ENCODE measurements at places on chromosomes 12 and 14.

- DNase-seq, result no peak
These were observed 124.0 kb downstream of the ESR2 start for GRCh38 chr14:64170181-64170580.

- DNase-seq, result no peak
These were observed 187.5 kb downstream of the PCNX1 start for GRCh38 chr14:71094722-71095121.

DNA sequence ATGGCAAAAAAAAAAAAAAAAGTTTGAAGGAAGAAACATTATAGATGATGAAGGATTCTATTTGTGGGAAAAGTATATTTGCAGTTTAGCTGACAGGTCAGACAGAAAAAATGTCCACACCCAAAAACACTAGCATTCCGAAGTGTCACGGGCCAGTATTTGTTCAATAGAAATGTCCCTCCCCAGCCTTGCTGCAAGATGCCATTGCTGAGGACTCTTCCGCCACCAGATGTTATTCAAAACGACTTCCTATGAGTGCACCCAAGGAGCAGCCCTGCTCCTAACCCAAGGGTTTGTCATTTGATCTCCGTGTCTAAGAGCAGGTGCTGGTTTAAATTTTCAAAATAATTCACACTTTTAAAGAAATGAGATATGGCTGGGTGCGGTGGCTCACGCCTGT, 163.1 kb downstream of the GCH1 start:
- DNase-seq, result no peak

GRCh38 chr14:74949191-74949601, 6.2 kb downstream of the PGF start:
- DNase-seq, result no peak

DNA sequence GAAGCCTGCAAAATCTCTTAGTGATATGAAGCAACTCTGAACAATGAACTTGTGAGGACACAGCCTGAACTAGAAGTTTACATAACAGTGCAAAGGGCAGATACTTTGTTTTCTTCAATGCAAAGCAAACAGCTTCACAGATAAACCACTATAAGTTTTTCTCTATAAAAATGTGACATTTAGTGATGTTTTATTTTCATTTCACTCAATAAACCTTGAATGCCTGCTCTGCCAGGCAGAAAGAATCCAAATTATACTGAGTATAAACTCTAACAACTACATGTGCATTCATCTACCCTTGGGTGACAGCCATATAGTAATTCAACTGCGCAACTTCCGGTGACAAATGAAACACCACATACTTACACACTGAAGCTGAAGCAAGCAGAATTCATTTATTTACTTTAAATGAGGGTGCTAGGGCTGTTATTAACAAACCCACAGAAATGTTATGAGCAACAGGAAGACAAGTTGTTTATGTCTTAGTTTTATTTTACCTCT, 10.3 kb downstream of the DCP1B start:
- no peak for DNase-seq

DNA sequence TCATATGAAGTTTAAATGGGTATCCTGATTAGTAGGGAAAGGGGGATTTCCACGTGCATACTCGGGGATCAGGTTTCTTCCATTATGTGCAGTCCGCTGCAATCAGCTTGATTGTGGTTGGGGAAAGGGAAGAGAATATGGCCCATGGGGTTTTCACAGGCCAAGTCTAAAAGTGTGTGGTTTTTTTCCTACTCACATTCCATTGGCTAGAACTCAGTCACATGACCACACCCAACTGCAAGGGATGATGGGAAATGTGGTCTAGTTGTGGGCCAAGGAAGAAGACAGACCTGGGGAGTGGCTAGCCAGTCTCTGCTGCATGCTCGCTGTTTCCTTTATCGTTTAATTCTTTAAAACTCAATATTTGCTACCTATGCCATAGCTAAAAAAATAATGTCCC, 105.1 kb downstream of the PRIMA1 start:
- no peak for DNase-seq

- DNase-seq, result no peak
These were observed 334.9 kb upstream of the DIO2 start for GRCh38 chr14:80545935-80546854.

GRCh38 chr12:132077322-132078100, 66.6 kb downstream of the DDX51 start:
- no peak for DNase-seq

GRCh38 chr14:38209572-38210557, 2.2 kb downstream of the SSTR1 start:
- no peak for DNase-seq

- DNase-seq, result no peak
These were observed 101.2 kb downstream of the KIF21A start for GRCh38 chr12:39341761-39342160.

GRCh38 chr12:102024765-102025164, 37.0 kb downstream of the WASHC3 start:
- no peak for DNase-seq

GRCh38 chr12:28799348-28799747, 349.7 kb upstream of the FAR2 start:
- no peak for DNase-seq

DNA sequence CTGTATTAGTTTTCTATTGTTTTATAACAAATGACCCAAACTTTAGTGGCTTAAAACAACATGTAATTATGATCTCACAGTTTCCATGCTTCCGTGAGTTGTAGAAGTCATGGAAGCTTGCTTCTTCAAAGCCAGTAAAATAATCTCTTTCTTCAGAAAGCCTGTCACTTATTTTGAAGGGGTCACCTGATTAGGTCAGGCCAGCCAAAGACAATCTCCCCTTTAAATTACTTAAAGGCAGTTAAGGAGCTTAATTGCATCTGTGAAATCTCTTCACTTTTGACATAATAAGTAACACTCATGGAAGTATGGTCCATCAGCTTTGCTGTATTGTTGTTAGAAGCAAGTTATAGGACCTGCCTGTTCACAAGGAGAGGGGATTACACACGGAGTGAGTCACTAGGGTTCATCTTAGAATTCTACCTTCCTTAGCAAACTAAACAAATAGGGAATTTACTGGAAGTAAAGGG, 89.8 kb downstream of the FAR2 start:
- no peak for DNase-seq

DNA sequence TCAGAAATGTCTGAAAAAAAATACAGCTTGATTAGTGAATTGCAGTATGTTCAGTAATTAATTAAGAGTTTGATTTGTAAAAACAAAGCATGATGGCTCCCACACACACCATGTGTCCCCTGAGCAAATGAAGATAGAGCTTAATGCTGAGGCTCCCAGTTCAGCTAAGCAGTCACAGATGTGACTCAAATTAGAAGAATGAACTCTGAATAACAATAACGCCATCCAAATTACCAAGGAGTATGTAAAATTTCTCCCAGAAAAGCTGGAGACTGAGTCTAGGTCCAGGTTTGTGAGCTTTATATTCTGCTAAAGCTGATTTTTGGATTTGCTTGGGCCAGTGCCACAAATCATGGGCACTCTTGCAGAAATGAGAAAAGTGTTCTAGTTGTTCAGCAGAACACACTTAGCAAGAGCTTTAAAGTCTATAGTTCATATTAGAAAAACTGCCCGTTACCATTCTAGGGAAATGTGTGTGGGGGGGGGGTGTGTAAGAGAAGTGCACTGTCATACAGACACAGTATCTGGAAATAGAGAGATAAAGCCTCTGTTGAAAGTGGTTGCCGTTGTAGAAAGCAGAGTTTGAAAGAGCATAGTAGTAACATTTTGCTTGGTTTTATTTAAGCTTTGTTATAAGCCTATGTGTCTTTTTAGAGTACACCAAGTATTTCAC, 253.1 kb downstream of the BCAT1 start:
- DNase-seq, result no peak

DNA sequence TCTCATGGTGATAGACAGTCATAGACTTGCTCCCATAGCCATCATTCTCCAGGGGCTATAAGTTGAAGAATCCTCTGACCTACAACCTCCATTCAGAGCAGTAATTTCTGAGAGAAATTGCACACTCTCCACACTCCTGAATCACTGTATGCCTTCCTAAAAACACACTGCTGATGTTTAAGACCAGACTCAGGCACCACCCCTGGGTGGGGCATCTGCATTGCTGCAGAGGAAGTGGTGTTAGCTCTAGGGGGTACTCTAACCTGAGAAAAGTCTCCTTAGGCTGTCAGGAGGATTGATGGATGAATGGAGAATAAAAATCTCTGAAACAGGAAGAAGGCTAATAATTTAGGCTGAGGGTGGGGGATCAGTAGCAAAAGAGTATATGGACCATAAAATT, 436.1 kb downstream of the DAD1 start:
- DNase-seq, result no peak

- no peak for DNase-seq
These were observed 233.4 kb downstream of the IPO8 start for GRCh38 chr12:30462249-30462648.

DNA sequence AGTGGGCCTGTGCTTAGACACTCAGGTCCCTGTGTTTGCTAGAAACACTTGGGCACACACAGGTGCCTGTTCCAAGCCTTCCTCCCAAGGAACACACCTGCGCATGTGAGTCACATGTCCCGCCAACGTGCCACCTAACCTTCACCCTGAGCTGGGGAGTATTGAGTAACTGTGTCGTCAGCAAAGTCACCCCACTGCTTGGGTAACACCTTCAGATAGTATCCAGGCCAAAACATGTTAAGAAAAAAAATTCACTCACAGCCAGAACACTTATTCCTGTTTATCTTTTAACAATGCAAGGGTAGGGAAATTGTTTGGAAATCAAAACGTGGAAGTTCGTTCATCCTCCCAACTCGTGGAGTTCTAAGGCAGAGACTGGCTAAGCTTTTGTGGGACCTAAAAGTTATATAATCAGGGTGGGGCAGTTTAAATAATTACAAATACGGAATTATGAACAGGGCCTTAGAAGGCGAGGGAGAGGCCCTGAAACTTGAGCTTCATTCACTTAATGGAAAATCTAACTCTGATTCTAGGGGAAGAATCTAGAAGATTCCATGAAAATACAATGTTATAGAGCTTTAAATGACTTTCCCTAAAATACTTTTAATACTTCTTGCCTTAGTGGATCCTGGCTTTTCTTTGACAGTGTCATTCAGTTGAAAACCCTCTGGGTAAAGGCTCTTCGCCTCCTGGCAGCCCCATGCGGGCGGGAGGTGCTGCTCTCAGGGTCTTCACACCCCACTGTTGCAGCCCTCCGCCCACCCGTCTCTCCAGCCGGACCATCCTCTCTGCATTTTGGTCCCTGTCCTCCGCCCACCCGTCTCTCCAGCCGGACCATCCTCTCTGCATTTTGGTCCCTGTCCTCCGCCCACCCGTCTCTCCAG, 30.3 kb upstream of the ADIPOR2 start:
- no peak for DNase-seq

- DNase-seq, result no peak
These were observed 8.4 kb downstream of the CMTM5 start for GRCh38 chr14:23385244-23385641.

DNA sequence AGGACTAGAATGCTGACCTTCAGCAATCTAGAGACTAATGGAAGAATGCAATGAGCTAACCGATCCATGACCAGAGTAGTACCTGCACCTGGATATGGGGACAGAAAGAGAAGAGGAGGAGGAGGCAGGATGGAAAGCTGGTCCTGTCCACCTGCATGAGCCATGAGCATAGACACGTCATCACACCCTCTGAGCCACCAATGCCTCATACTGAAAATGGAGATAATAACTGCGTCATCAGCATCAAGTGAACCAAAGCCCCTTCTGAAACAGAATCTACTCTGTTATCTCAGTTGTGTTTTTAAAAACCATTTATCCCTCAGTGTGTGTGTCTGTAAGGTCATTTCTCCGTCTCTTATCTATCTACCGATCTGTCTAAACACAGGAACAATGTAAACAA, 327.0 kb downstream of the BCL11B start:
- DNase-seq, result no peak

DNA sequence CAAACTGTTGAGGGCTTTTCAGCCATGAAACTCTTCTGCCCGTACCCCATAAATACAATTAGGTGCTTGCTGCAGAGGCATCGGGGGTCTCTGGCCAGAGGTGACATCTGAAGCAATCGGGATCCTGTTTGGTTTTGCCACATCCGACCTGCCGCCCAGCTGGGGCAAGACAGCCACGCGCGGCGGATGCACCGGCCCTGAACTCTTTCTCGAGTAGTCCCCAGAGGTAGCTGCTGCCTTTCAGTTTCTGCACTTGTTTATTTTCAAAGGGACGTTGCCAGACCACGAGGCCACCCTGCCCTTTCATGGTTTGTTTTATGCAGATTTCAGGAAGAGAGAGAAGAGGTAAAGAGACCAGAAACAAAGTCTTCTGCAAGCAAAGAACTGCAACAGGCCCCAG, 10.6 kb upstream of the MLXIP start:
- DNase-seq, result no peak

DNA sequence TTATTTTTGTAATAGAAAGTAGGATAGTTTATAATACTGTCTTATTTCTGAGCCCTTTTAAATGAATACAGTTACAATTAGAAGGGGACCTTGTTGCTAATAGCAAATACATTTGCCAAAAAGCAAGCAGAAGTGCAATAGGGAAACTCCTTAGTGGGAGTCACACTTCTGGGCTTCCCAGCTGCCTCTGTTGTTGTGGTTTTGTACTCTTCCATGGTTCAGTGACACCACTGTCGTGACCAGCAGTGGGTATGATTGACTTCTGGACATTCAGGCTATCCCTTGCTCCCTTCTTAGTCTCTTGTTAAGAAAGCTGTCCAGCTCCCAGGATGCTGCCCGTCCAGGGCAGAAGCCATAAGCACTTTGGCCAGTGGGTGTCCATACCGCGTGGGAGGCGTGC, 22.6 kb downstream of the TCTN1 start:
- no peak for DNase-seq

DNA sequence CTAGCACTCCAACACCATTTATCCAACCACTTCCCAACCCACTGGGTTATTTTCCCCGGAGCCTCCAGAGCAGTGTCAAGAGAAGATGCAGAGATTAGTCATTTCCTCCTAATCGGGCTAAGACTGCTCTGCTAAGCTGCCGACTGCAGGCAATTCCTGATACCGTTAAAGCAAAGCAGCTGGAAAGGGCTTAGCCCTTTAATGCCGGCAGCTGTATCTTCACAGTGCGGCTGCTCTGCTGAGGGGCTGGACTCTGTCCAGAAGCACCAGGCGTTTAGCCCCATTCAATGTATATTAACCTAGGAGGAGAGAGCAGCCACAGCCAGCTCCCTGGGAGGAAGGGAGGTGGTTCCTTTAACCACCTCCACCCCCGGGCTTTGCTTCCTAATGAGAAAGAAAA, 11.1 kb downstream of the AQP6 start:
- DNase-seq, result no peak

DNA sequence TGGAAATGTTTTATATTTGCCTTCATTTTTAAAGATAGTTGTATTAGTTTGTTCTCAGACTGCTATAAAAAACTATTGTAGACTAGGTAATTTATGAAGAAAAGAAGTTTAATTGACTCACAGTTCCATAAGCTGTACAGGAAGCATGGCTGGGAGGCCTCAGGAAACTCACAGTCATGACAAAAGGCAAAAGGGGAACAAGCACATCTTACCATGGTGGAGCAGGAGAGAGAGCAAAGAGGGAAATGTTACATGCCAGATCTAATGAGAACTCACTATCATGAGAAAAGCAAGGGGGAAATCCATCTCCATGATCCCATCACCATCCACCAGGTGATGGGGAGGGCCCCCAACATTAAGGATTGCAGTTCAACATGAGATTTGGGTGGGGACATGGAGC, 35.5 kb upstream of the UNC79 start:
- no peak for DNase-seq
